ENCODE measurements at places on chromosomes 1 and 21.

DNA sequence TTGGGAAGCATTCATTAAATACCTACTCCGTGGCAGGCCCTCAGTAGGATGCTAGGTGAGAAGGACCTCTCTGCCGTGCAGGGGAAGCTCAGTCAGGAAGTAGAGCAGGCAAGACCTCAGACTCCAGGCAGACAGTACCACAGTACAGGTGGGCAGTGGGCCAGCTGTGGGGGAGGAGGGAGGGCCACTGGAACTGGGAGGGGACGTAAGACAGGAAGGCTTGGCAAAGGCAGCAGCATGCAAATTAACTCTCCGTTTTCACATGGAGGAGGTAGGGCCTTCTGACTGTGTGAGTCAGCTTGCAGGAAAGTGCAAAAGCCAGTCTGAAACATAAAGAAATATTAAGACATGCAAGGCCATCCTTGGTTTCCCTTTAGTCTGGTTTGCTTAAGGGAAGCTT is 157.7 kb downstream of the TRIM33 start:
- DNase-seq: no peak

GRCh38 chr1:225572422-225572821 is 80.5 kb downstream of the ENAH start:
- no peak for DNase-seq

GRCh38 chr1:30295266-30295665 is 428.1 kb downstream of the MATN1 start:
- no peak for DNase-seq

DNA sequence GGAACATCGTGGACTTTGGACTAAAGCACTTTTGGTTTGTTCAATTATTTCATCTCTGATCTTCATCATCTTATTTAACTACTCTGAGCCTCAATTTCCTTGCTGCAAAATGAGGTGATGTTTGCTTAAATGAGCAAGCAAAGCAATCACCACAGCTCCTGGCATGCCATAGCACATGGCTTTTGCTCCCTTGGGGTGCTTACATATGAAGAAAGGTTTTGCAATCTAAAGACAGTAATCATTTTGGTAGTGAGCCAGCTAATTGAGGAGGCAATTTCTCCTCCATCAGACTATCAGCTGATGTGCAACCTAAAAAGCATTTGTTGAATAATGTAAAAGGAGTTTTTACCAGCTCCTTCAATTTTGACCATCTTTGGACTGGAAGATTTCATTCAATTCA is 68.8 kb upstream of the KCNJ15 start:
- no peak for DNase-seq

- DNase-seq: no peak
These were observed 22.0 kb downstream of the PANK4 start for GRCh38 chr1:2504225-2504948.

DNA sequence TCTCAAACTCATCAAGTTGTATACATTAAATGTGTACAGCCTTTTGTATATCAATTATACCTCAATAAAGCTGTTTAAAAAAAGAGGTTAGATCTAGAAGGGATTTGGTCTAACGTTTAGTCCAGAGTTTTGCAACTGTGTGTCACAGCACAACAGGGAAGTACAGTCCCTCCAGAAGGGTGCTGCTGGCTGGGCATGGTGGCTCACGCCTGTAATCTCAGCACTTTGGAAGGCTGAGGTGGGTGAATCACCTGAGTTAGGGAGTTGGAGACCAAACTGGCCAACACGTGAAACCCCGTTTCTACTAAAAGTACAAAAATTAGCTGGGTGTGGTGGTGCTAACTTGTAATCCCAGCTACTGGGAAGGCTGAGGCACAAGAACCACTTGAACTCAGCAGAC is 78.3 kb upstream of the HAO2 start:
- no peak for DNase-seq

- no peak for DNase-seq
These were observed 211.6 kb upstream of the PTBP2 start for GRCh38 chr1:96509951-96510350.

DNA sequence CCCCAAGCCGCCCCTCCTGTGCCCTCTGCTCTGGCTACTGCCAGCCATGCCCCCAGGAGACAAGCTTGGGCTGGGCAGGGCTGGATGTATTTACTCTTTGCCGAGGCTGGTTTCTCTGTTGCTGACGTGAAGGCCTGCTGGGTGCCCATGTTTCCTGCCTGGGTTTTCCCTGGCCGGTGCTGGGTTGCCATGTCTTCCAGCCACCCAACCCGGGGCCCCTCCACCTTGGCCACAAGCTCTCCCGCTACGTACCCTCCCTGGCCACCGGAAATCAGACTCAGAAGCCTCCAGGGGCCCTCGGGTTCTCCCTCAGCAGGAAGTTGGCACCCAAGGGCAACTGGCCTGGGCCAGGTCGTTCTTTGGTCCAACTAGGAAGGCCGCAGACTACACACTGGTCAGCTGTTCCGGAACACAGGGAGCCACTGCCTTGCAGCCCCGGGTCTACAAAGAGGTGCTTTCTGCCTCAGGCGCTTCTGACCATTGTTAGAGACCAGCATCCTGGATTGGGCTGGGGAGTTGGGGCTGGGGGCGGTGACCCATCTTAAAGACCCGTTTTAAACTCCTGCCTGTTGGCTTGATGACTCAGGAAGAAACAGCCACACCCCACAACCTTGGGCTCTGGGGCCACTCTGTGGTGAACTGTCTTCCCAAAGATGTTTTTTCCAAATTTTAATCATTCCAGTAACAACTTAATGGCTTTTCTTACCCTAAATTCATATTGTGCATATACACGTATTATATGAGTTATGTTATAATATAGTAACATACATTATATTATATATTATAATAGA is 71.2 kb upstream of the RUNX3 start:
- DNase-seq: no peak

- DNase-seq: peak; percentile 16
These were observed 595 bp downstream of the IL10RB start for GRCh38 chr21:33266789-33267135.

- peak; percentile 73 for DNase-seq
These were observed 2.9 kb downstream of the LMO4 start for GRCh38 chr1:87331365-87332241.

DNA sequence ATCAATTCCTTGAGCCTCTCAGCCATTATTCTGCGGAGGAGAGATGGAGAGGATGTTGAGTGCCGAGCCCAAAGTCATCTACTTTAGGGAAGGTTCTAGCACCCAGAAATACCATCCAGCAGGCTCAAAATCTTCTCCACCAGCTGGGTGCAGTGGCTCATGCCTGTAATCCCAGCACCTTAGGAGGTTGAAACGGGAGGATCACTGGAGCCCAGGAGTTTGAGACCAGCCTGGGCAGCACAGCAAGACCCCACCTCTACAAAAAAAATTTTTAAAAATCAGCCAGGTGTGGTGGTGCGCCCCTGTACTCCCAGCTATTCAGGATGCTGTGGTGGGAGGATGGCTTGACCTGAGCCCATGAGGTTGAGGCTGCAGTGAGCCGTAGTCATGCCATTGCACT is 39.5 kb upstream of the CAPZB start:
- DNase-seq: no peak

- no peak for DNase-seq
These were observed 178.8 kb upstream of the PDE4B start for GRCh38 chr1:65613884-65614283.

DNA sequence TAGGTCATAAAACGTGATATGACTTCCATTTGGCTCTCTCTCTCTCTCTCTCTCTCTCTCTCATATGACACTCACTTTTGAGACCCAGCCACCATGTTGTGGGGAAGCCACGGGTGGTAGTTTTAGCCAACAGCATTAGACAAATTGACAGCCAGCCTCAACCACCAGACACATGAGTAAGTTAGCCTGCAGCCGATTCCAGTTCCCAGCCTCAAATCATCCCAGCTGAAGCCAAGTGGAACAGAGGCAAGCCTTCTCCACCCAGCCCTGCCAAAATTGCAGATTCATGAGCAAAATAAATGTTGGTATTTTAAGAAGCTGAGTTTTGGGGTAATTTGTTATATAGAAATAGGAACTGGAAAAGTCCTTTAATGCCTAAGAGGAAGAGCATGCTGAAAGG is 98.0 kb upstream of the DNAH14 start:
- no peak for DNase-seq

GRCh38 chr1:178284058-178284457 is 190.2 kb downstream of the RASAL2 start:
- no peak for DNase-seq

- DNase-seq: no peak
These were observed 9.3 kb downstream of the CTH start for GRCh38 chr1:70420320-70420719.

- no peak for DNase-seq
These were observed 12.3 kb downstream of the ZRANB2 start for GRCh38 chr1:71068325-71069240.

DNA sequence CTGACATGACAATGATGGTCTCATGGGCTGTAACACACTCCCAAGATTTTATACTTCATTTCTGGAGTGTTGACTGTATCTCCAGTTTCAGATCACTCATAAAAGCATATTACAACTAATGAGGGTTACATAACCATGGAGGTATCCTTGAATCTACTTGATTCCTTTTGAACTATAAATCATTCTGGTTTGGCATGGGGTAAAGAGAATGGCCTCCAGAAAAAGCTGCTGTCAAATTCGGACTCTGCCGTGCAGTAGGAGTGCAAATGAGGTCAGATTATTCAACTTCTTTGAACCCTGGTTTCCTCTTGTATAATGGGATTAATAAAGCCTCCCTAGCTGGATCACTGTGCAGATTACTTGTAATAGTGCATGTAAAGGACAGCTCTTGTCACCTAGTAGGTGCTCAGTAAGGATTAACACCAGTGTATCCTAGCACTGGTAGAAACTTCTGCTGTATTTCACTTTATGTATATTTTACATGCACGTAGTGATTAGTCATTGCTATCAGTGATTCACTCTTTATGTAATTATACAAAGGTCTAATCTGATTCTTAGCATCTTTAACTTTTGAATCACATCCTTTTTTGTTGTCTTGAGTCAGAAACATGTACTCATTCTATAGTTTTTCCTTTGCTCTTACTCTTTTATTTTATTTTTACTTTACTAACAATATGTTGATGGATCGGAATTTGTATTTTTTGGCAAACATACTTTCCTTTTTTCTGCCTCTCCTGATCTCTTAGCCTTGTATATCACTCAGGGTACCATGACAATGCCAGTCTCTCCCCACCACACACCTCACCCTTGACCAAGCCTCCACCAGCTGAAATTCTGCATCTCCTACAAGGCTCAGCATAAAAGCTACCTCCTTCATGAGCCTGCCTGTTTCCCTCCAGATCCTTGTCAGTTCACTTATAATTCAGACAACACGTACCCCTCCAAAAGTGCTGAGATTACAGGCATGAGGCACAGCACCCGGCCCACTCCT is 3.2 kb downstream of the LRRC8C start:
- no peak for DNase-seq

DNA sequence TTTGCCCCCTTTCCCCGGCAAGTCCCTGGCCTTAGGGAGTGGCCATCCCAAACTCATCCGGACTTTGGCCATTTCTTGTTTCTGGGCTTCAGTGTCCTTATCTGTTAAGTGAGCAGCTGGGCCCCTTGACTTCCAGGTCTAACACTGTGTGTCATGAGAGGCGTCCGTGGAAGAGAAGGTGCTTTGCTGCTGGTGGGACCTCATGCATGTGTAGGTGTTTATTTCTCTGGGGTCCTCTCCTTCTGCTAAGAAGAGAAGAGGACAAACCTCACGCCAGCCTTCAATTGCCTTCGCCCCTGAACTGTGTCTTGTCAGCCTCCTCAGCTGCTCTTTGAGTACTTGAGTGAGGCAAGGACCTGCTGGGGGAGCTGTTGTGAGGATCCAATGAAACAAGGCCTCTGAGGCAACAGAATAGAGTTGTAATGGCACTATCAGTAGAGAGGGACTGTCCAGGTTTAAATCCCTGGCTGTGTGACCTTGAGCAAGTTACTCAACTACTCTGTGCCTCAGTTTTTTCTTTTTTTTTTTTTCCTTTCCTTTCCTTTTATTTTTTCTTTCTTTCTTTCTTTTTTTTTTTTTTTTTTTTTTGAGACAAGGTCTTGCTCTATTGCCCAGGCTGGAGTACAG is 72.5 kb downstream of the RUNX3 start:
- no peak for DNase-seq

DNA sequence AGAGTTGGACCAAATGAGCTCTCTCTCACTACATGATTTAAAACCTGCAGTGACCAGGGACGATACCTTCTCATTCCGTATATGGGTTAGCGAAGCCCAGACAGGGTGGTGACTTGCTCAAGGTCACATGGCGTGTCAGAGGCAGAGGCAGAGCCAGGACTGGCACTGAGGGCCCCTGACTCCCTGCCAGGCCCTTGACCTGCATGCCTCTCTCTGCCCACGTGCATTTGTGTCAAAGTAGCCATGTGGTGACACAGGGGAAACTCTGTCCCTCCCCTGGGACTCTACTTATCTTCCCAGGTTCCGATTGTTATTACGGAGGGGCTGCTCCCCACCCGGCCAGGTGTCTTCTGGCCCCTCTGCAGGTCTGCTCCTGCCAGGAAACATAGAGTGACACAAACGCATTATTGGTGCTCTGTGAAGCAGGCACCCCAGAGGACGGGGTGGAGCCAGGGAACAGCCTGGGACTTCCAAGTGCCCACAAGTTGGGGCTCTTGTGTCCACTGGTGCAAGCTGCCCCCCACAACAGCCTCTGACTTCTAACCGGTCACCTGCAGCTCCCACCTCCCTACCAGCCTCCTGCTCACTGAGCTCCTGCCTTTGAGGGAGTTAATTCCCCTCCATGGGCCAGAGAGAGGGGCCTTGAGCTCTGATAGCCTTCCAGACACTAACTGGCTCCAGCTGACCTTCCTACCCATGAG is 7.3 kb upstream of the TINAGL1 start:
- DNase-seq: no peak

GRCh38 chr21:42426876-42427480 is 23.3 kb downstream of the UBASH3A start:
- no peak for DNase-seq

DNA sequence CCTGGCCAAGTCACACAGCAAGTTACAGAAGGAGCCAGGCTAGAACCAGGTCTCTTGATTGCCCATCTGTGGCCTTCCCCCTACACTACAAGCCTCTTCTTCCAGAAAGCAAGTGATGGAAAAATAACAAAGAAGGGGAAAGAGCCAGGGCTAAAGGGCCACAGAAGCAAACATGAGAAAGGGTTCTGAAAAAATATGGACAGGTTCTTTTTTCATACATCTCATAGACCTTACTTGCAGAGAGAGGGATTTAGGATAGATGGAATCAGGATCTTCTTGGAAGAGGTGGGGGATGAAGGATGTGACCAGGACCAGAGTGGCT is 3.2 kb downstream of the RHBG start:
- no peak for DNase-seq

DNA sequence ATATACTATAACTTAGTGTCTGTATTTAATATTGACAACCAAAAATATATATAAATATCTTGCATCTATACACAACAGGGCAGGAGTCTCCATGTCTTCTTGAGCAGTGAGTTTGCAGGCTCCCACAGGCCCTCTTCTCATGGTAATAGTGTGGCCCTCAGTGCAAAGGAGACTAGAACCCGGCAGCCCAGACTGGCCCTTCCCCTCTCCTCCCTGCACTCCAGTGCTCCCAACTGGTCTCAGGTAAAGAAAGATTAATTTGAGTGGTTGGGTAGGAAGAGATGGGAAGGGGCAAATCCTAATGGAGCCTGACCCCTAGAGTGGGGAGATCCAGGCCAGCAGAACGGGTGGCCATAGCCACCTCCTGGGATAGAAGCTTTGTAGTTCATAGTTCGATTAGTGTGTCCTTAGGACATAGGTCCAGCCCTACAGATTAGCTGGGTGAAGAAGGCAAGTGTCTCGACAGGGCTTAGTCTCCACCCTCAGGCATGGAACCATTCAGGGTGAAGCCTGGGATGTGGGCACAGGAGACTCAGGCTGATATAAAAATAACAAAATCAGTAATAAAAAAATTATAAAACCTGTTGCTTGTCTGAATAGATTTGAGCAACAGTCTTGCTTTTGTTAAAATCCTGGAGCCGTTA is 32.3 kb downstream of the SLC2A1 start:
- DNase-seq: no peak

GRCh38 chr1:164794356-164794755 is 235.4 kb downstream of the PBX1 start:
- DNase-seq: no peak

Data from T-helper 9 cell (primary cell).